Stimulated activated naive CD4-positive, alpha-beta T cell (primary cell): ENCODE measurements at places on chromosomes 3 and 15.

- peak; percentile 75 for DNase-seq
These were observed 18.8 kb upstream of the IQSEC1 start for GRCh38 chr3:13091898-13092611.

- DNase-seq: no peak
These were observed 32.5 kb upstream of the RHCG start for GRCh38 chr15:89528757-89529352.

DNA sequence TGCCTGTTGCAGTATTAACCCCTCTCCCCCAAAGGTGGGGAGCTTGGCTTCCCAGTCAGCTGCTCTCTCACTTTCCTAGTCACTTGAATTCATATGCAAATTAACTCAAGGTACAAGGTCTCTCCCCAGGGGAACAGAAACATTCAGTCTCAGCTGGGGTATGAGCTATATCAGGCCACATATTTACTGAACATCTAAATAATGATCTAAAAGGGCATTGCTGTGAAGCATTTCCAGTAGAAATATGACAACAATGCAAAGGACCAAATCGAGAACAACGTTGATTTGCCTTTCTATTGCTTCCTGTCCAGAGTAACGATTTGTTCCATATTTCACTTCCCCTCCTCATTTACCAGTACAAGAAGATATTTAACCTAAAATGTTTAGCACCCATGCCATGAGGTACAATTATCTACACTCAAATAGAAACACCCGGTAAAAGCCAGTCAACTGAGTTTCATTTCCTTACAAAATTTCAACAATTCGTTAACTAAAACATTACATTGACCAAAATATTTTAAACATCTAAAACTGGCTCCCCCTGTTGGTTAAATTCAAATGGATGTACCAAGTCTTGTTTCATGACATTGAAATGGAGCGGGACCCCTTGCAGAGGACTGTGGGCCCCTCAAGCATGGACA is 36.5 kb upstream of the KLHL6 start:
- peak; percentile 35 for DNase-seq

- no peak for DNase-seq
These were observed 36.1 kb downstream of the NPTN start for GRCh38 chr15:73597036-73597638.

GRCh38 chr3:181955566-181955965 is 243.8 kb downstream of the SOX2 start:
- DNase-seq: no peak

DNA sequence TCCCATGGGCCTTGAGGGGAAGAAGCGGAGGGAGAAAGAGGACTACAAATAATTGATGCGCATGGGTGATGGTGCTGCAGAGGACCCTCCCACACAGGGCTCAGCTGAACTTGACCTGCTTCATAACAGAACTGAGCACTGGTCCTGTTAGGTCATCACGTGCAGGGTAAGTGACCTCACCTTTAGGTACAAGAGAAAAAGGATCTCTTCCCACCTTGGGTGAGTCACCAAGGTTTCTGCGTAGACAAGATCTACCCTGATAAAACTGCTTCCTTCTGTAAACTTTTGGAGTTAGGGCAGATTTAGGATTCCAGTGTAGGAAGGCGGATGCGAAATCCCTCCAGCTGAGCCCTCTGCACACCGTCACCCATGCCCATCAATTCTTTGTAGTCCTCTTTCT is 67.1 kb downstream of the FEM1B start:
- no peak for DNase-seq

GRCh38 chr3:66404197-66404596 is 96.6 kb downstream of the LRIG1 start:
- DNase-seq: no peak

DNA sequence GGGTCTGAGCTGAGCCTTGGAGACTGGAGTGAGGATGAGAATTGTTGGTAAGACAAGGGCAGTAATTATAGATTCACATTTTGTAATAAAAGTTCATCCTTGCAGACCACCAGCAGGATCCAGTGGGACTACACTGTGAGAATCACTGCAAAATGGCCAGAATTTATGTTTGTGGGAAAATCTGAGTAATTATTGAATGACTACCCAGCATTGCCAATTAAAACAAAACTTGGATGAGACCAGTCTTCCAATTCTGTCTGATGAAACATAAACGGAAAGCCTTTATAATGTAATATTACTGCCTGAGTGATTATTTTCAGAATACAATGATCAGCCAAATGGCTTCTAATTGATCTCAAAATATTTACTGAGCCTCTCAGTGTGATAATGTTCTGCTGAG is 323.3 kb upstream of the C2CD4B start:
- DNase-seq: no peak

DNA sequence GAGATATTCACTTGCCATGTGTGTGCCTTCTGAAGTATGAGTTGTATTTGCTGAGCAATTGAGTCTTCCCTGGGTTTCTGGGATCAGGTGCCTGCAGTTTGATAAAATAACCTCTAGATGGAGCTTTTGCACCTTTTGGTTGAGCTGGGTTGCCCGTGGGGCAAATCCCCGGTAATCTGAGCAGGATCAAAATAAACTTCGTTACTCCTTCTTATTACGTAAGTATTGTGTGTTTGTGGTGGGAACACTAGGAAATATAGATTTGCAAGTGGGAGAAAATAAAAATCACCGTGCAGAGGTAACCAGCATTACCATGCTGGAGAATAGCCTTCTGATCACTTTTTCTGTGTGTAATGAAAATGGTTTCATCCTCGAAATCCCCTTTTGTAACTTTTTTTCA is 277.4 kb upstream of the NR2E3 start:
- no peak for DNase-seq

- no peak for DNase-seq
These were observed 179.8 kb downstream of the ZPLD1 start for GRCh38 chr3:102614585-102614984.
